ENCODE measurements at places on chromosomes 12 and 14. TPM values are rescaled to one million over a fixed set of nuclear protein-coding genes. Genes with fewer than 3 reads are reported as not detected.

The REP15 gene
- total RNA-seq, result 4.7 TPM

The HVCN1 gene
- total RNA-seq, result 4.1 TPM

The IL22 gene
- total RNA-seq, result not detected

The TAS2R19 gene
- 0.53 TPM for total RNA-seq

The SERPINA12 gene
- not detected for total RNA-seq

The ANKLE2 gene
- total RNA-seq, result 47.4 TPM

The SPIC gene
- not detected for total RNA-seq

The PMEL gene
- total RNA-seq, result not detected

The B4GALNT1 gene
- not detected for total RNA-seq

The HRK gene
- not detected for total RNA-seq

The DDX11 gene
- total RNA-seq, result 27.3 TPM

The TTC6 gene
- total RNA-seq, result not detected

The IRF9 gene
- 55.8 TPM for total RNA-seq

The CD69 gene
- 0.25 TPM for total RNA-seq

The PPP1CC gene
- total RNA-seq, result 138 TPM

Measured in mammary microvascular endothelial cell (primary cell).